Fibroblast of villous mesenchyme (primary cell): ENCODE measurements at places on chromosomes 1 and 21. TPM values are rescaled to one million over a fixed set of nuclear protein-coding genes. Genes with fewer than 3 reads are reported as not detected.

DNA sequence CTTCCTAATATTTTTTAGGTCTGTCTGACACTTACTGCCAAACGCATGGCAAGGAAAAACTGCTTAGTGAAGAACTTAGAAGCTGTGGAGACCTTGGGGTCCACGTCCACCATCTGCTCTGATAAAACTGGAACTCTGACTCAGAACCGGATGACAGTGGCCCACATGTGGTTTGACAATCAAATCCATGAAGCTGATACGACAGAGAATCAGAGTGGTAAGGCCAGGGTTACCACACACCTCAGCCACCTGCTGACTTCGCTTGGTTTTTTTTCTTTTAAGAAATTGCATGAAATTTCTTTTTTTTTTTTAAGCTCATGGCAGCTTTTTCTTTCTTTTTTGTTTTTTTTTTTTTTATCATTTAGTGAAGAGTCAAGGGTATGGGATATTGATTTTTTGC, 17.2 kb downstream of the ATP1A1 start:
- DNase-seq: no peak

DNA sequence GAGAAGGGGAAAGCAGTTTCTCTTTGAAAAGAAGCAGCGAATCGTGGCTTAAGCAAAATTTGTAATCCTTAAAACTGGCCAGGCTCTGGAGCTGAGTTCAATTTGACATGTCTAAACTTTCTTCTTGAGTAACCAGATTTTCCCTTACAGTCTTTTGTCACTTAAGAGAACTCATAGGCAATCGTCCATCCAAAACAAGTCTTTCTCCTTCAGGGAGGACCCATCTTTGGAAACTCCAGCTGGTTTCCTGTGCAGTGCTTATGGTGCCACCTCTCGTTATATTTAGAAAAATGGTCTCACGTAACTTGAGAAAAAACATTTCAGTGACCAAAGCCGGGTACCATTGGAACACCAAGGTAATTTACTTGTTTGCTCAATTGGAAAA, 1.8 kb upstream of the PTTG1IP start:
- DNase-seq: peak; percentile 77

DNA sequence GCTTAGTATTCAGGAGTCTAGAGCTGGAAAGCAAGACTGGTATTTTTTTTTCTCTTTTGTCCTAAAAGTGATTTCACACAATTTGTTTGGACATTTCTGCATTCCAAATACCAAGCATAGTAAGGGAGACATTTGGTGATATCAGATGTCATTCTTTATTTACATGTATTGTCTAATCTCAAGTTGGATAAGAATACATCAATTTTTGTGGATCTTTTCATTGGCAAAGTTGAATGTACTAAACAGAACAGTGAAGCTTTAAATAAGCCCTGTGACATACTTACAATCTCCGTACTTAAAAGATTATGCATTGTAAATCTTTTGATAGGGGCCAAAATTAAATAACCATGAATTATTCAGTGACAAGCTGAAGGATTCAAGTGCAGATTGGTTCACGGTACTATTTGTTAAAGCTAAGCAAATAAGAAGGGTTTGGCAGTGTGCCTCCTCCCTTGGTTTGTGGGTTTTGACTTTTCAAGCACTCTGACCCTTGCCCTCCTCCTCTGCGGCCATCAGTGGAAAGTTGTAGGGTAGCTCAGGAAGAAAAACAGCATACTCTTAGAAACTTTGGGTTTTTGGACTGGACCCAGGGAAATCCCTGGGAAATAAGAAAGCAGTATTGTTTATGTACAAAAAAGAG, 663.7 kb downstream of the ADGRL2 start:
- peak; percentile 37 for DNase-seq

DNA sequence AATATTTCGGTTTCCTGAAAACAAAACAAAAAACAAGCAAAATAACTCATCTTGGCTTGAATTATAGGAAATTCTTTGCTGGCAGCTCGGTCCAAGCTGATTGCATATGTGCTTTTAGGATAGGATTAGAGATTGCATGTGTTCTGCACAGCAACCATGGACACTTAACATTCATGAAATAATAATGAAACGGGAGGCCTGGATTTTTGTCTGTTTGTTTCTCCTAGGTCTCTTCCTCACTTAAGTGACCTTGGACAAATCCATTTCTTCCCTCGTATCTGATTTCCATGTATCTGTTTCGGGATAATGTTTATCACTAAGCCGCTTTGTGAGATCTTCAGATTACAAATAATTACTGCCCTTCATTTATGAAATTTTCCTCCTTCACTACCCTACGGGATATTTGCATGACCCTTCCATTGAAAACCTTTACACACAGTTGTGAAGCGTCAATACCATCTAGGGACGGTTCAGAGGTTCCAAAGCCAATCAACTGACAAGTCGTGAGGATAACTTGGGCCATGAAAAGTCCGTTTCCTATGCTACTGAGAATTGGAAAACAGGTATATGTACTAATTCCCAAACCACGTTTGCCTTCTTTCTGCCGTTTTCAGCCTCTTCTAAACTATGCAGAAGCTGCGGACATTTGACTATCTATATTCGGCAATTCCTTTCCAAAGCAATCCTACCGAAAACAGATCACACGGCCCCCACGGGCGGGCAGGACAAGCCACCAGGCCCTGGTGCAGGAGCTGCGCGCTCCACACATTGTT, 1.3 kb upstream of the H3-3A start:
- DNase-seq: peak; percentile 5

GRCh38 chr1:17176306-17177061, 28.4 kb upstream of the PADI1 start:
- DNase-seq: no peak

- DNase-seq: peak; percentile 74
These were observed 8.8 kb downstream of the TSEN15 start for GRCh38 chr1:184060316-184060715.

GRCh38 chr1:29709704-29710280, 473.5 kb downstream of the PTPRU start:
- DNase-seq: peak; percentile 26

DNA sequence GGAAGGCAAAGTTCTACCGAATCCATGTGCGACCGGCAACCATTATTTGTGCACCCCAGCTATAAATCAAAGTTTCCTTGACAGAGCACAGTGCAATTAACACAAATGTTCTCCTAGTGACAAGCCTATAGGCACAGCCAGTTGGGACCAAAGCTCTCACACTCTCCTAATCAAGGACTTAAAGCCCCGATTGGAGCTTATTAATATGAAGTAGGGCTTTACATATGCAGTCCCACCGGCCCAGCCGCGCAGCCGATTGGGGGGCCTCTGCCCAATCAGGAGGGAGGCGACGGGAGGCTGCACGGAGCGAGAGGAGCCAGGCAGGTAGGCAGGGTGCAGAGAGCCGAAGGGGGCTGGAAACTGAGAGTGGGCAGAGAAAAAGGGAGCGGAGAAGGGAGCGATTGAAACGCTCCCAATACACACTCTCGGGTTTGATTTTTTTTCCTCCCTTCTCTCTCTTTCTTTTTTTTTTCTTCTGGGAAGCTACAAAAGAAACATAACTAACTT, at the start of gene ESRRG:
Gene ESRRG, minus strand, starts transcription at position 156 of the 507 bp plus-strand sequence. Its CDS starts 130 bp downstream, at position 26.
- DNase-seq: no peak

DNA sequence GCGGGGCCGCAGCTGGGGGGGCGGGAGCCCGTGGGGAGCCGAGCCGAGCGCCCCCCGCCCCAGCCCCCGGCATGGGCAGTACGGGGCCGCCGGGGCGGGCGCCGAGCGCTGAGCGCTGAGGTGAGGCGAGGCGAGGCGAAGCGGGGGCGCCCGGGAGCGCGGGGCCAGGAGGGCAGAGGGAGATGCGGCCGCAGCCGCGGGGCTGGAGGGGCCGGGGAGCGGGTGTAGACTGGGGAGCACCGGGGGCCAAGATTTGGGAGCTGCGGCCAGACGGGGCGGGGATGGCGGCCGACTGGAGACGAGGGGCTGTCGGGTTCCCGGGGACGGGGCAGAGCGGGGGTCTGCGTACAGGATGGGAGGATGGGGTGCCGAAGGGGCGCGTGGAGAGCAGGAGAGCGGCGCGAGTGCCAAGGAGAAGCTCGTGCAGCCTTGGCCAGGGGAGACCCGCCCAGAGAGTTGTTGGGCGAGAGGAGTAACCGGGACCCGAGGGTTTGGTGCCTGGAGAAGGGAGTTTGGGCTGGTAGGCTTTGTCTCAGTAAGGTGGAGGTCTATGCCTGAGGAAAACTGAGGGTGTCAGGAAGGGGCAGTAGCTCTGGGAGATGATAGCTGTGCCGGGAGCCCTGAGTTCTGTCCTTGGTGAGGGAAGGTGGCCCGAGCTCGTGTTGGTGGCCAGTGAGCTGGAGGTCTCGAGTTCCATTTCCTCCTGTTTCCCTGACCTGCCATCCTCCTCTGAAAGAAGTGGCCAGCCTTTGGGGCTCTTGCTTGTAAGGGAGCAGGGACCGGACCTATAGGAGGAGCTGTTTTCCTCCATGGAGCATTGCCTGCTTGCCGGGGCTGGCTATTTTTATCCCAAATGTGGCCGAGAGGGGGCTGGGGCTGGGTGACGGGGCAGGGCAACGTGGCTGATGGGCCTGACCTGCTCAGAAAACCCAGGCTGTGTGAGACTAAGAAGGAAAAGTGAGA, 539 bp downstream of the ATP8B2 start:
- peak; percentile 91 for DNase-seq

DNA sequence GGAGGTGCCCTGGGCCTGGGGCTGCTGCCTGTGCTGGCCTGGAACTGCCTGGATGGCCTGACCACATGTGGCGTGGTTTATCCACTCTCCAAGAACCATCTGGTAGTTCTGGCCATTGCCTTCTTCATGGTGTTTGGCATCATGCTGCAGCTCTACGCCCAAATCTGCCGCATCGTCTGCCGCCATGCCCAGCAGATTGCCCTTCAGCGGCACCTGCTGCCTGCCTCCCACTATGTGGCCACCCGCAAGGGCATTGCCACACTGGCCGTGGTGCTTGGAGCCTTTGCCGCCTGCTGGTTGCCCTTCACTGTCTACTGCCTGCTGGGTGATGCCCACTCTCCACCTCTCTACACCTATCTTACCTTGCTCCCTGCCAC, 1.8 kb downstream of the GPR3 start:
- no peak for DNase-seq

DNA sequence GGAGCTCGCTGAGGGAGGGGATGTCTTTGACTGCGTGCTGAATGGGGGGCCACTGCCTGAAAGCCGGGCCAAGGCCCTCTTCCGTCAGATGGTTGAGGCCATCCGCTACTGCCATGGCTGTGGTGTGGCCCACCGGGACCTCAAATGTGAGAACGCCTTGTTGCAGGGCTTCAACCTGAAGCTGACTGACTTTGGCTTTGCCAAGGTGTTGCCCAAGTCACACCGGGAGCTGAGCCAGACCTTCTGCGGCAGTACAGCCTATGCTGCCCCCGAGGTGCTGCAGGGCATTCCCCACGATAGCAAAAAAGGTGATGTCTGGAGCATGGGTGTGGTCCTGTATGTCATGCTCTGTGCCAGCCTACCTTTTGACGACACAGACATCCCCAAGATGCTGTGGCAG, 1.4 kb downstream of the TSSK3 start:
- DNase-seq: no peak

DNA sequence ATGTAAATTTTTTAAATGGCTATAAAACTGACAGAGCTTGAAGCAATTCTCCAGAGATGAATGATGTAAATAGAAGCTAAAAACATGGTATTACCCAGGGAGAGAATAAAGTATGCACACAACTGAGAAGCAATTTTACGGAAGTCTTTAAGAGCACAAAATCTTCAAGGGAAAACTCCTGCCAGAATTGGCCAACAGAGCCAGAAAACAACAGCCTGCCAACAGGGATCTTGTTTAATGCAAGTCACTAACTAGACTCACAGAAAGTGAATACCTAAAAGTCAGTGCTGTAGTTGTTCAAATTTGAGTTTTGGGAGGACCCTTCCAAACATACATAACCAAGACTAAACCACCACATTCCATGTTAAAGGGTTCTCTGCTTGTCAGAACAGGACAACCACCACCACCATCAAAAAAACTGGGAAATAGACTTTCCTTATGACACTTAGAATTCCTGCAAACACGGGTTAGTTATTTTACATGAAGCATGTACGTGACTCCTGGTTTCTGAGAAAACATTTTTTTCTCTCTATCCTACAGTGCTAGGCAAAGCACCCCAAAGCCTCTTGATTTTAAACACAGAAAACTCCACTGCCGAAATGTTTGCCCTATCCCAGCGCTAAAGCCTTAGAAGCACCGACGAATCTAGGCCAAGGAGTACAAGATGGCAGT, 1.6 kb downstream of the EPS15 start:
- DNase-seq: peak; percentile 44

- DNase-seq: no peak
These were observed 84.1 kb upstream of the RRP15 start for GRCh38 chr1:218200979-218201378.

DNA sequence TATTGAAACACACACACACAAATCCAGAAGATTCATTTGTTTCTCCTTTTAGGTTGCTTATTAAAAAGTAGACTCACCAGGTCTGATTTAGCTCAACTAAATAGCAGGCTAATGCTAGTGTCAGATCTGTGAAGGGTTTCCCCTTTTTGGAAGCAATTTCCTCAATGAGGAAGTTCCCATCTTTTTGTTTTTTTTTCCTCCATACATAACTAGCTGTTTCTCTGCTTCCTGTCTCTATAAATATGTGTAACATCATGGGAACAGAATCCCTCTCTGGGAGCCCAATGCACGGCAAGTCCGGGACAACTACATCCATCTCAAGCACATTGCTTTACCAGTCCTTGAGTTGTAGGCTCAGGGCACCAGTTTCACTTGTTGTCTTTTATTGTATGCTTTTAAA, 1421.1 kb downstream of the PLA2G4A start:
- no peak for DNase-seq

GRCh38 chr1:177131723-177132122, 32.8 kb downstream of the ASTN1 start:
- no peak for DNase-seq

DNA sequence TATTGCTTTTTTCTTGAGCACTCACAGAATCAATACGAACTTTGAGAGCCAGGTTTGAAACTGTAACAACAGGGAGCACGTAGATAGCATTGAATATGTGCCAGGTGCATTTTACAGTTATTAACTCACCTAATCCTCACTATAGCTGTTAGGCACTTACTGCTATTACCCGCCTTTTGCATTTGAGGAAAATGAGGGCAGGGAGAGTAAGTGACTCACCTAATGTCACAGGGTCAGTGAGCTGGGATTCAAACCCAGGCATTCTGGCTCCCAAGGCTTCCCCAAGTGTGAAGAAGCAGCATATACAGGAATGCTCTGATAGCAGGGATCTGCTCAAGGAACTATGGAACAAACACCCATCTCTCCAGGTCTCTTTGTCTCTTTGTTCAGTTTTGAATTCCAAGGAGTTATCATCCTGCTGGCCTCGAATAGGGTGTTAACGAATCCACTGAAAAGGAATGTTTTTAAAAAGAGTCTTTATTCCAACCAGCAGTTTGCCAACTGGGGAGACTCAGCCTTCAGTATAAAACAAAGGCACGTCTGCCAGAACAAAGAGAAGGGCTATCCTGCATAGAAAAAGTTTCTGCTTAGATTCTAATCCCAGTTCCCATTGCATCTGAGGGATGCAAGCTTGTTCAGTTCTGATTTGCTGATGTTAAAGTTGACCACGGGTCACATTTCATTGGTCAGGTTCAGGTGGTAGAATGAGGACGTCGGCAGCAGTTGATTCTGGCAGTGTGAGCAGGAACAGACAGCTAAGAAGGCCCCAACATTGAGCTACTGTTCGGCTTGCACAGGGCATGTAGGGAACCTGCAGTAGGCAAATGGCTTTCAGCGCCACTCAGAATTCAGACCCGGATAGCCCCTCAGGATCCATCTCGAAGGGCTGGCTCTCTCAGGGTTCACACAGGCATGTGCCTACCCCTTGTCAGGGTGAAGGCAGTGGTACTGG, 22.1 kb downstream of the TRIM67 start:
- DNase-seq: no peak

H3-3A gene
- 107 and 148 TPM in 2 replicates for total RNA-seq

TMEM234 gene
- 21.6 and 23.8 TPM in 2 replicates for total RNA-seq

FAM72D gene
- total RNA-seq: 0.32 and 0.43 TPM in 2 replicates

MPL gene
- total RNA-seq: not detected in 2 replicates

GSTM5 gene
- 5.8 and 9.1 TPM in 2 replicates for total RNA-seq

C1orf210 gene
- total RNA-seq: not detected in 2 replicates

TRIM17 gene
- total RNA-seq: under 0.01 and 0.43 TPM in 2 replicates
